ENCODE measurements at places on chromosomes 5 and 9.
A peak's percentile ranks its signal among the peaks of the same experiment; 100 is the strongest.

DNA sequence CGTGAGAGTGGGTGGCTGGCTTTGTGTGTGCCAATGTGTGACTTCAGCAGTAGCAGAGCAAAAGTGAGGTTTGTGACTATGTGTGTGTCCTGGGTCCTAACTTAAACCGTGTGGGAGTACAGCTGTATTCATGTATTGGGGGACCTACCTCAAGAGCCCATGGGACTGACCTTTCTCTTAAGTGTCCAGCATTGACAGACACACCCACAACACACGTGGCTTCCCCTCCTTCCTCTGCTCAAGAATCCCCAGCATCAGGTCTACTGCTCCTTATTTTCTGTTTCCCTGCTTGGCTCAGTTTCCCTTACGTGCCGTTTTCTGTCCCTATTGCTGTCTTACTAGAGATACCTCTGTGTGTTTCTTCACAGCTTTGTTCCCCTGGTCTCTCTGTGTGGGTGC is 616 bp downstream of the IL11RA start:
- no peak for DNase-seq

DNA sequence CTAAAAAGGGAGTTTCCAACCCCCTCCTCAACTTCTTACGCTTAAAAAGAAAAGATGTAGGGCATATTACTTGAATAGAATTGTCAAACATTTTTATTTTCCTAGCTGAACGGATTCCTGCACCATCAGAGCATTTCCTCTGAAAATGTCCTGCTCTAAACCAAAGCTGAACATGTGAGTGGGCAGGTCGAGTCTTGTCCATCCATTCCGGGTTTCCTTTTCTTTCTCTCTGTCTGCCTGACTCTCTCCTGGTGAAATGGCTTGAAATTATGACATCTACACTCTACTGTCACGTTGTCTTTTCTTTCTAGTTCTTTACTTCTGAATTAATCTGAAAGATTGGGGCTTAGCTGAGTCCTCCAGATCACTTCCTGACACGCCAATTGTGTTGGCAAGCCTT is 39.2 kb upstream of the PTPN3 start:
- no peak for DNase-seq

DNA sequence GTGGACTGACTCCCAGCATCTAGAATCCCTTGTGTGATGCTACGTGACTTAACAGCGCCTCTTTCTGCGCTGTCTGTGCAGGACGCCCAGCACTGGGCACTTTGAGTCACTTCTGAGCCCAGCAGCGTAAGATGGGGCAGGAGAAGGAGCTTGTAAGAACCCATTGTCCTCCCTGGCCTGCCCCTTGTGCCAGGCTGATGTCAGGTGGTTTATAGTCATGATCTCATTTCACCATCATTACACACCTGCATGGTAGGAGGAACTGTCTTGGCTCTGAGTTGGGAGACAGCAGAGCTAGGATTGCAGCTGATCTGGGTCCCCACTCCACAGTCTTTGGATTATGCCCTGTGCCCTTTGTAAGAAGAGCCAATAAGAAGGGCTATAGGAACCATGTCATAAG is 12.2 kb downstream of the ERGIC1 start:
- DNase-seq, result no peak

DNA sequence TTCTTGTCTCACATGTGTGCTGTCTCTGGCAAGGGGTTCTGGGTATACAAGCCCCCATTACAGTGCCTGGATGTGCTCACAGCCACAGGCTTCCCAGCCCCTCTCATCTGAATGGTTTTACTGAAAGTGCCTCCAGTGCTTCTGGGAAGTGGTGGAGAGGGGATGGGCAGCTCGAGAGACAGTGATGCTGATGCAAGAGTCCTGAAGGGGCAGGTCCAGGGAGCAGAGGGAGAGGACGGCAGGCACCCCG is 93.5 kb downstream of the PHF2 start:
- DNase-seq, result no peak

DNA sequence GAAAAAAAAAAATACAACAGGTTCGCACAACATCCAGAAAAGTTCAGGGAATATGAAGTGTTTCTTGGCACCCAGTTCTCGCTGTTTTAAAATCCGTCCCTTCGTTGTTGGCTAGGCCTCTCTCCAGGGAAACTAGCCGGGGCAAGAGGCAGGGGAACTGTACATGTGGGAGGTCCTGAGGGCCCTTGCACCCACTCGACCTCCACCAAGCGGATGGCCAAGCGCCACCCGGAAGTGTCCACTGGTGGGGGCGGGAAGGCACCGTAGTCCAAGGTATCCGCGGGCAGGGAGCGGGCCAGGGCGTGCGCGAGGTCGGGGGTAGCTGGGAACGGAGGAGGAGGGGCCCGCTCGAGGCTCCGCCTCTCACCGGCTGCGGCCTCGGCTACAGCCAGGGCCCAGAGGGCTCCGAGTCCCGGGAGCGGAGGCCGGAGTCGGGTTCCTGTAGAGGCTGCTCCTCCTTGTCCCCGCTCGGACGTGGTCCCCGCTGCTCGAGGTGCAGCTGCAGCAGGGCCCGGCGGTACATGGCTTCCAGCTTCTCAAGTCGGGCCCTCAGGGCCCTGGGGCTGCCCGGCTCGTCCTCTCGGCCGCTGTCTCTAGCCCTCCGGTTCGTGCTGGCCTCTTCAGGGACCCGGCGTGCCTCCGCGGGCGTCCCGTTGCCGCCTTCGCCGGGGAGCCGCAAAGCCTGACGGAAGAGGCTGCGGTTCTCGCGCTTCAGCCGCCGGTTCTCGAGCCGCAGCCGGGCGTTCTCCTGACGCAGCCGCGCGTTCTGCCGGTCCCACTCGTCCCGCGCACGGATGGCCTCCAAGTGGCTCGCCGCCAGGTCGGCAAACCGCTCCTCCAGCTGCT is 720 bp downstream of the TUSC1 start:
- peak; percentile 94 for DNase-seq

- DNase-seq, result no peak
Observed at GRCh38 chr5:42035526-42035925, 110.4 kb downstream of the FBXO4 start.

DNA sequence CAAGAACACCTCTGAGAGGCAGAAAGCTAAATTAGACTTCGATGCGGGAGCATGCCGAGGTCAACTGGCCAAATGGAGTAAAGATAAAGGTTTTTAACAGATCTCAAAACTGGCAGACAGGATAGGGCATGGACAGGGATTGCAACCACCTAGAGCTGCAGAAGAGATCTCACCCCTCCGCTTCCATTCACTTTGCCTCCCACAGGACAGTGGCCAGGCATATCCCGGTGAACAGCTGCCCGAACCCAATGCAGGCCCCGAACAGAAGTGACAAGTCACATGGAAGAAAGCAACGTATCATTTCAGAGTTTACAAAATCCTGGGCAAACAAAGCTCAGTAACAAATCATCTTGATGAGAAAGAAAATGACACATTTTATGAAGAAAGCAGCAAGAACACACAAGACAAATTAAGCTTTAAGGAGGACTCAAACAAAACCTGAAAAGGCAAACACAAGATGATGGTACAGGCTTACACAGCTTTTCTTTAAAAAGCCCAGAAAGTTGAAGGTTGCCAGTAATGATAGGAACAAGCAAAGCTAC is 18.4 kb downstream of the RNF130 start:
- no peak for DNase-seq

GRCh38 chr5:40477856-40478546 is 201.7 kb upstream of the PTGER4 start:
- DNase-seq, result no peak

- no peak for DNase-seq
Observed at GRCh38 chr9:117138231-117138630, 276.6 kb downstream of the ASTN2 start.

DNA sequence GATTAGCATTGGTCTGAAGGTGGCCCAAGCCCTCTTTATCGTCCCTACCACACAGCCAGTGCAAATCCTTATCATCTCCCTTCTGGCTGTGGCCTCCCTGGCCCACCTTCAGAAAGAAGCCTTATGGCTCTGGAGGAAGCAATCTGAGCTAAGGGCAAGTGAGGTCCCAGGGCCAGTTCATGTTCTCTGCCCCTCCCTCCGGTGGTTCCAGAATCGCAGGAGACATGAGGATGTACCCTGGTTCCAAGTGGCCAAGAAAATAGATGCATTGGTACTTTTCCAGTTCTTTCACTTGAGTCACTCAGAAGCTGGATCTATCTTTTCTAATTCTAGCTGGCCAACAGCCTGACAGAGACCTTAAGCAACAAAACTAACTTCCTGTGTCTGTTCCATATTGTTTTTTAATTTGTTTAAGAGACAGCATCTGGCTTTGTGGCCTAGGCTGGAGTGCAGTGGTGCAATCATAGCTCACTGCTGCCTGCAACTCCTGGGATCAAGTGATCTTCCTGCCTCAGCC is 60.7 kb downstream of the LHFPL2 start:
- no peak for DNase-seq

Measured in ELF-1 (cell line).